Activated T-cell treated with anti-CD3 and anti-CD28 coated beads, Interleukin-2, amount 50 U/mL, for 4 hours (primary cell): ENCODE measurements at places on chromosomes 11 and 22. TPM values are rescaled to one million over a fixed set of nuclear protein-coding genes. Genes with fewer than 3 reads are reported as not detected.

DNA sequence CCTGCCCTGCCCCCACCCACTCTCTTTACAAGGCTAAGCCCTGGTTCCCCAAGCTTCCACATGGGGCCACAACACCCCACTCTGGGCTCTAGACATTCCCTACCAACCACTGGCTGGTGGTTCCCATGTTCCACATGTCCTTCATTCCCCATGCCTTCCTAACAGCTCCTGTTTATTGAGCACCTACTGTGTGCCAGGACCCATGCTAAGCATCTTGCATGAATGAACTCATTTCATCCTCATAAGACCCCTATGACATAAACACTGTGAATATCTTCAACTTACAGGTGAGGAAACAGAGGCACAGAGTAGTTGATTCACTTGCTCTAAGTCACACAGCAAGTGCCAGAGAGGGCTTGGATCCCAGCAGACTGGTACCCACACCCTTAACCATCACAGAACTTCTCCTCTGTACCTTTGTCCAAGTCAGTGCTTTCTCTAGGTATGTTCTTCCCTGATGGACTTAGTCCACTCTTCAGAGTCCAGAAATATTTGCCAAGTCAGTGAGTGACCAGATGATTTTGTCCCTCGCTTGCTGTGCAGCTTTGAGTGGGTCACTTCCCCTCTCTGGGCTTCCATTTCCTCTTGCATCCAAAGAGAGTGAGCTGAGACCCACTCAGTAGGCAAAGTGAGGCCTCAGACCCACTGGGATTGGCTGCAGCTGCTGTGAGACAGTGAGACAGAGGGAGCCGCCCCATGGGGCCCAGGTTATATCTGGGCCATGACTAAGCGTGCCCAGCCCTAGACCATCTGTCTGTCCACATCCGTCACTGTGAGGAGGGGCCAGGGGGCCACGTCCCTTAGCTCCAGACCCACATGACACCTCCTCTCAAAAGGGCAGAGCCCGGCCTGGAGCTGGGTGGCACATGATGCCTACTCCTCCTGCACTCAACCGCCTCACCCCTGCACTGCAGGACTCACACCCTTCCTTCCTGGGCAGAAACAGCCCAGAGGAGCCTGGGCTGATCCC is 132.4 kb downstream of the MN1 start:
- no peak for DNase-seq

DNA sequence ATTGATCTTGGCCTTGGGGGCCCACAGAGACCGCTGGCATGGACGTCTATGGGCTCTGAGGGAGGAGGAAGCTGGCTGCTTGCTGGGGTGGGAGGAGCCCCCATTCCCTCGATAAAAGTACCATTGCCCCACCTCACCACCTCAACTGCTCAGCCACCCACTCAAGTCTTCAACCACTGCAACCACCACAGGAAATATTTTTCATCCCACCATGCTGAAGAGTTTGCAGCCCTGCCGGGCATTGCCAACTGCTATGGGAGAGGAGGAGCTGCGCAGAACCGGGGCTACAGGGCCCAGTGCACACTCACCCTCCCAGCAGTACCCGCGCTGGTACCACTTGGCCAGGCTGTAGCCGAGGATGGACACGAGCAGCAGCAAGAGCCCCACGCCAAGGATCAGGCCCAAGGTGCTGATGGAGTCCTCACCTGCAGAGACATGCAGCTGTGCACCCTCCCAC is 29.2 kb downstream of the IL10RA start:
- DNase-seq, result no peak

GRCh38 chr11:107202241-107202640 is 184.0 kb upstream of the GUCY1A2 start:
- DNase-seq, result no peak

- no peak for DNase-seq
Observed at GRCh38 chr11:88655196-88655595, 317.7 kb upstream of the CTSC start.

- DNase-seq, result no peak
Observed at GRCh38 chr22:47342446-47342845, 580.0 kb downstream of the TBC1D22A start.

TMEM9B gene
- total RNA-seq, result 28.9 TPM

DNA sequence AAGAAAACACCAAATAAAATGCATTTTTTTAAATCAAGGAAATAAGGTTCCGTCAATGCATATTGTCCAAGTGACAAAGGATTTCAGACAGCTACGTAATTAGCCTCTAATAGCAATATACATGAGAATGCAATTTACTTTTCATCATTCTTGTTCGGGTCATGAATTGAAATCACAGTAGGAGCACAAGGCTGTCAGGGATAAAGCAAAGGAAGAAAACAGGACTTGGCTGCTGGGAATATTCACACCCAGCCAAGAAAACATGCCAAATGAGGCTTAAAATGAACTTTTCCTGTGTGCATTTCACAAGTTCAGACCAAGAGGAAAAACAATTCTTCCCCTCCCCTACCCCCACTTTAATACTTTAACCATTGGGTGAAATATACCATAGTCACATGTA is 188.6 kb downstream of the CWF19L2 start:
- no peak for DNase-seq

GRCh38 chr11:120740380-120740779 is 228.8 kb downstream of the GRIK4 start:
- no peak for DNase-seq

KCNJ1 gene
- not detected for total RNA-seq
